Activated effector memory CD4-positive, alpha-beta T cell treated with anti-CD3 and anti-CD28 coated beads, Interleukin-2, amount 50 U/mL, for 16 hours (primary cell): ENCODE measurements at places on chromosomes 5 and 9.

GRCh38 chr5:150523472-150524350 is 15.8 kb downstream of the NDST1 start:
- DNase-seq: no peak

DNA sequence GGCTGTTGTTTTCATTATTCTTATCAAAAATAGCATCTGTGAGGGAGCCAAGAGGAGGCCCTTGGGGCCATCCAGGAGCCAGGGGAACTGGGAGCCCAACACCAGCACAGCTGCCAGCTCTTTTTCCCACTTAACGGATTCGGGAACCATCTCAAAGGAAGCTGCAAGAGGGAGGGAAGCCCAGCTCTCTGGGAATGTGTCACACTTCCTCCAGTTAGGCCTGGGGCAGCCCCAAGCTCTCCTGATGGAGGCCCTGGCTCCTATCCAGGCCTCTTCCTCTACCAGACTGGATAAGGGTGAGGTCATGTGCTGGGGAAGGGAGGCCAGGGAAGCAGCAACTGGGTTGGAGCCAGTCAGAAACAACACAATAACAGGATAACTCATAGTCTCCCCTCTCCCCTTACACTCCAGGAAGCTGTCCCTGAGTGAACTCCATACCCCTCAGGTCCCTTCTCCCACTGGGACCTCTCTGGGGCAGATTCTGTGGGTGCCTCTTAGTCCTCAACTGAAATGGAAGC is 12.7 kb downstream of the CSF2 start:
- no peak for DNase-seq

GRCh38 chr9:135561391-135562234 is at the start of gene PAEP:
Gene PAEP (plus strand): TSS chr9:135561756.
- DNase-seq: no peak

DNA sequence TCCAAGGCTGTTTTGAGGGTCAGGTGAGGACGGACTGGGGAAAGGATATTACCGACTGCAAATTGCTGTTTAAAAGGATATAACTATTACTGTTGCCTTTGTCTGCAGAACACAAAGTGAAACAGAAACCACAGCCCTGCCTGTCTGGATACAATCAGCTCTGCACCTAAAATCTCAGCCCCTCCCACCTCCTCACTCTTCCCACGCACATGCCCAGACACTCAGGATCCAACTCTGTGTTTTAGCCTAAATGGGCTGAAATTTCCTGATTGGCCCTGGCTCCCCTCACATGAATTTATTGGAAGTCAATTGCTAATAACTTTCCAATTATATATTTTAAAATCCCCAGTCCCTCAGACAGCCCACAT is 176.3 kb upstream of the PPP1R26 start:
- peak; percentile 48 for DNase-seq

- DNase-seq: no peak
Measured at GRCh38 chr5:31036411-31036810, 157.1 kb upstream of the CDH6 start.

- DNase-seq: peak; percentile 59
Measured at GRCh38 chr5:172065431-172066065, 59.1 kb upstream of the FBXW11 start.

GRCh38 chr5:85077581-85077980 is 692.9 kb upstream of the EDIL3 start:
- DNase-seq: no peak

DNA sequence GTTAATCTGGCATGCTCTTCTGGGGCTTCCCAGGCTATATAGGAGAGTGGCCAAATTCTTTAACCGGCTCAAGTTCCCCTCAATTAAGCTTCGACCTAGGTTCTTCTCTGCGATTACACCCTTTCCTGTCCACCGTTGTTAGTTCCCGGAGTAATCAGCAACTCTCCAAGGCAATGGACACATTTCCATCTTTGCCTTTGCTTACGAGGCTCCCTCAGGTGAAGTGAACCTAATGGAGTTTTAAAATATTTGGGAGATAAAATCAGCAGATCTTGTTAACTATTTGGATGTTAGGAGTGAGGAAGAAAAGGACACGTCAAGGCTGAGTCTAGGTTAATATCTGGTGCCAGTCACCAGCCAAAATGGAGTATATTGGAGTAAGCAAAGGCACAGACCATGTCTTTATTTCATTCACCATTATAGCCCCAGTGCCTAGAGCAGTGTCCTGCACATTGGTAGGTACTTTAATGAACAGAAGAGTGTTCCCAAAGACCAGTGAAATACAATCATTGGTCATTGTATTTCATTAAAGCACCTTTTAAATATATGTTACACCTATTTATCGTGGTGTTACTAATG is 515 bp downstream of the UTP15 start:
- no peak for DNase-seq

GRCh38 chr9:120358877-120359276 is 221.1 kb downstream of the CDK5RAP2 start:
- DNase-seq: no peak

GRCh38 chr5:149045089-149045460 is 17.8 kb downstream of the SH3TC2 start:
- no peak for DNase-seq

DNA sequence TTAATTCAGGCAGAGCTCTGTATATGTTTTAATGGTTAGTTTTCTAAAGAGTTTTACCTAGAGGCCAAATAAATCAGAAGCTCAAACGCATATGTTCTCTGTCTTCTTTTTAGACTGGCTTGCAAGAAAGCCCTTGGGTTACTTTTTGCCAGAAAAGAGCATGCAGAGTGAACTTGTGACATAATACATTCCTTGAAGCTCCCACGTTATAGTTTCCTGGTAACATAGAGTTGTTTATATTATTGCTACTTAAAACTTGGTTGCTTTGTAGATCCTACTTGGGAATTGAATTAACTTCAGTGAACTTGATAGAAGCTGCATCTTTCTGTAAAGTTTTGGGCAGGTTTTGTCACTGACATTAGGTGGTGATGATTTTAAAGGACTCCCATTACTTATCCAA is 102.9 kb downstream of the C9orf152 start:
- DNase-seq: no peak
